ENCODE measurements at places on chromosomes 5 and 9.

GRCh38 chr9:99231711-99232110 is 9.6 kb downstream of the SEC61B start:
- no peak for DNase-seq

- no peak for DNase-seq
These were observed 30.3 kb upstream of the RPS23 start for GRCh38 chr5:82308416-82308815.

GRCh38 chr9:98445576-98445975 is 190.1 kb upstream of the TBC1D2 start:
- DNase-seq: no peak

DNA sequence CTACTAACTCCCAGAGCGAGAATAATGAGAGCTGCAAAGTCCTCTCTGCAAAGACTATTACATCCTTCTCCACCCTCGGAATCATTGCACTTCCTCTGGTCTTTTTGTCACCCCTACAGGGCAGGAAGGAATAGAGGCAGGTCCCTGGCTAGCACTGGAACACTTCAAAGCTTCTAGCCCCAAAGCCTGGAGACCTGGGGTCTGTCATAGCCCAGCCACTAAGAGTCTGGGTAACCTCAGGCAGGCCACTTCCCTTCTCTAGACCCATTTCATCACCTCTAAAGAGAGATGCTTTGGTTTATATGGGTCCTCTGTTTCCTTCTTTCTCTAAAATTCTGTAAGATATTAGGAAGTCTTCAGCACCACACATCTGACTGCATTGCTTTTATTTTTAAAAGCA is 6.7 kb downstream of the ADRB2 start:
- DNase-seq: no peak

- no peak for DNase-seq
These were observed 344.9 kb downstream of the ENC1 start for GRCh38 chr5:74295676-74296075.

DNA sequence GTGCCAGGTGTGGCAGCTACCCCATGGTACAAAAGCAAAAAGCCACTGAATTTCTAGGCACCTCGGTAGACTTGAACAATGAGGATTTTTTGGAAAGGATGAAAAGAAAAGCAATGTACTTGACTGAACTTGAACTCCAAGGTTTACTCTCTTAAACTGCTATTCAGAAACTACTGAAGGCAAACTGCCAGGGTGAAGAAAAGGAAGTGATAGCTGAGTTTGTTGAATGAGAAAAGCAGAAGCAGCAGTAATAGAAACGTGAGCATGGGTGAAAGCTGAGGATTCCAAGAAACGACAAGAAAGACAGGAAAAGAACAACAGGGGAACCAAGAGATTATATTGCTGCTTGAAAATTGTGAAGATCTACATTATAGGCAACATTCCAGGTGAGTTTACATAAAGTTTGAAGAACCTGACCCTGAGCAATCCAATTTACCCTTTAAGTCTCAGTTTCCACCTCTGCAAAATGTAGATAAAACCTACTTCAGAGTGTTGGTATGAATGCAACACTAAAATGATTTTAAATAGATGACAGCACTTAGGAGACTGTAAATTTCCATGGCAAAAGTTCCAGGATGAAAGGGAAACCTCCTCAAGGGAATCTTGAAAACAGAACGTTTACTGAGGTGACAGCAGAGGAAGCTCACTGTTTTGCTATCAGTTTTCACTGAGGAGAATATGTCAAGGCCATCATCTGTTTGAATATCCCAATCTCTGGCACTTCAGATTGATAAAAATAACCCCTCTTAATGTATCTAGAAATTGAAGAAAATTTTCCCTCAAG is 245.8 kb downstream of the SPATA31D1 start:
- DNase-seq: no peak

DNA sequence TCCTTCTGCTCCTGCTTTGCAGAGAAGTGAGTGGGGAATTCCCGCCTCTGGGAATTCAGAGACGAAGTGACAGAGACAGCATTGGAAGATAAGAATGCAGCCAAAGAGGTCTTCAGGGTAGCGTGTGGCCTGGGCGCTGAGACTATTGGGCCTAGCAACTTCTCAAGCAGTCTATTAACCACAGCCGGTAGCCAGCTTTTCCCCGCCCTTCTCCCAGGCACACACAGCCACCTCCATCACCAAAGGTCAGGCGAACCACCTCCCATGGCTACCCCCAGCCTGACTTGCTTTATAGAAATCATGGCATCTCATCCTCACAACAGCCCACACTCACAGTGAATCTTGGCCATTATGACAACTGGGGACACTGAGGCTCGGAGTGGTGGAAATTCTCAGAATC is 124.2 kb downstream of the KCNIP1 start:
- no peak for DNase-seq

DNA sequence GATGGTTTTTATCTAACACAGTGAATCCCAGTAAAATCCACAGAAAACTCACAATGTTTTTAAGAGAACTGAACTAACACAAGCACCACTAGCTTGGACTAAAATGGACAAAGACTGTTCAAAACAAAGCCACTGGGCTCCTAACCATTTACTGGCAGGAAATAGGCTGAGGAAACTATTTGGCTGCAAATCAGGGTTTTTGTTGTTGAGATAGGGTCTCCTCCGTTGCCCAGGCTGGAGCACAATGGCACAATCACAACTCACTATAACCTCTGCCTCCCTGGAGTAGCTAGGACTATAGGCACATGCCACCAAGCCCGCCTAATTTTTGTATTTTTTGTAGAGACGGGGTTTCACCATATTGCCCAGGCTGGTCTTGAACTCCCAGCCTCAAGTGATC is 99.7 kb downstream of the THBS4 start:
- no peak for DNase-seq

DNA sequence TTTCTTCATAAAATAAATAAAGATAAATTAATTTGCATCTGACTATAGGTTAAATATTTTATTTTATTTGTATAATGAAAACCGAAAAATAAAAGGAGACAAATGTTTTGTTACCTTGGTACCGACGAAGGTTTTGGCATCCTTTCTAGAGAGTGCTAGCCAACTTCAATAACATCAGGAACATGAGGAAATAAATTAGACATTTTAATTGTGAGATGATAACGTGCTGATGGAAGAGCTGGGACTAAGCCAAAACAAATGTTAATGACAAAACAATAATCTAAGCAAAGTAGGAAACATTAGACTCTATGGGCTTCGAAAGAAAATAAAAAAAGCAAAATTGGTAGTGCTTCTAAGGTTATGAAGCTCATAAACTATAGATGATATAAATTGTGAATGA is 201.0 kb downstream of the IRX2 start:
- DNase-seq: no peak

DNA sequence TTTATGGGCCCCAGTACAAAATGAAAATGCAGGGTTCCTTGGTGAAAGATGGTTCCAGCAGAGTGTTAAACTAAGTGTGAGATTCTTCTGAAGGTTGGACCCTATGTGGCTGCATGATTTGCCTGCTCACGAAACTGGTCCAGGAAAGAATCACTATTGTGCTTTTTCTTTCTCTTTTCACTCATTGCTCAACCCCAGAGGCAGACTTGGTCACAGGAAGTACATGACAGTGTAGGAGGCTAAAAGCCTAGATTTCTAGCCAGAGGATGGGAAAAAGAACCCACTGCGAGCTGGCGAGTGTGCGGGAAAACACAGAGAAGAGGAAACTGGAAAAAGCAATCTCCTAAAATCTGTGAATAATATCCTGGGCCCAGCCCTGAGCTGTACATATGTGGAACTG is 18.6 kb downstream of the SLC36A2 start:
- no peak for DNase-seq

DNA sequence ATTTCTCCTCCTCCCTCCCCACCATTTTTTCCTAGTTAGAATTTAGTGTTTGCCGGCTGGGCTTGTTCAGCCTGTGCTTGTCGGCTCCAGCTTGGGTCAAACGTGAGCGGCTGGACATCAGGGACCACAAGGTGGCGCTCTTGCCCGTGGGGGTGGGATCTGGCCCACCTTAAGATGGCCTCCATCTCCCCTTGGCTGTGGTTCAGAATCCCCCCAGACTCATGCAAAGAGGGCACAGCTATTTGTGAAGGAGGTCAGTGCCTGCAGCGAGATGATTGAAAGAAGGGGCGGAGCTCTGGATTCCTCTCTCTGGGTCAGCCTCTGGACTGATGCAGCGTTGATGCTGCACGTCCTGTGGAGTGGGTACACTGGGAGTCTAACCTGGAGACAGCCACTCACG is 283.3 kb upstream of the TUT7 start:
- no peak for DNase-seq
